ENCODE measurements at places on chromosomes 4 and X. TPM values are rescaled to one million over a fixed set of nuclear protein-coding genes. Genes with fewer than 3 reads are reported as not detected.
A peak's percentile ranks its signal among the peaks of the same experiment; 100 is the strongest.

DNA sequence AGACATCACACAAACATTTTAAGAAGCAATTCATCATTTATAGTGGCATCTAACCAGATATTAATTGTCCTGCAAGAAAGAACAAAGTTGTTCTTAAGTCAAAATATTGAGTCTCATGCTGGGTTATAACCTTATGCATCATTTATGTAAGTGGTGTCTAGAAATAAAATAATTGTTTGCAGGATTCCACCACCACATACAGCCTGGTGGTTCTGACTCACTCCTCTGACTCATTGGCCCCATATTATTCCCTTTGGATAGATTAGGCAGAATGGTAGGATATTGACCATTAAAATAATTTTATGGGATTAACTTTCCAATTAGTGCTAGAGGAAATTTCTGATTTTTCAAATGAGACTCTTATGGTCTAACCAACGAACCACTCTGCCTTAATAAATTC is 384.5 kb downstream of the GRXCR1 start:
- peak; percentile 54 for DNase-seq

The RS1 gene
- not detected for polyA plus RNA-seq

The GLUD2 gene
- polyA plus RNA-seq: 0.45 TPM

GRCh38 chr4:183503497-183504063 is 1.3 kb upstream of the ING2 start:
- DNase-seq: no peak

- DNase-seq: peak; percentile 35
Measured at GRCh38 chr4:22607382-22607781, 85.4 kb upstream of the GBA3 start.

- DNase-seq: no peak
Measured at GRCh38 chrX:13338996-13339515, 19.2 kb upstream of the ATXN3L start.

The FAM53A gene
- 0.63 TPM for polyA plus RNA-seq

GRCh38 chr4:187544461-187545053 is 451.0 kb upstream of the ZFP42 start:
- peak; percentile 1 for DNase-seq

All from mammary epithelial cell (primary cell).